ENCODE measurements at places on chromosomes 5 and 9.
A peak's percentile ranks its signal among the peaks of the same experiment; 100 is the strongest.

DNA sequence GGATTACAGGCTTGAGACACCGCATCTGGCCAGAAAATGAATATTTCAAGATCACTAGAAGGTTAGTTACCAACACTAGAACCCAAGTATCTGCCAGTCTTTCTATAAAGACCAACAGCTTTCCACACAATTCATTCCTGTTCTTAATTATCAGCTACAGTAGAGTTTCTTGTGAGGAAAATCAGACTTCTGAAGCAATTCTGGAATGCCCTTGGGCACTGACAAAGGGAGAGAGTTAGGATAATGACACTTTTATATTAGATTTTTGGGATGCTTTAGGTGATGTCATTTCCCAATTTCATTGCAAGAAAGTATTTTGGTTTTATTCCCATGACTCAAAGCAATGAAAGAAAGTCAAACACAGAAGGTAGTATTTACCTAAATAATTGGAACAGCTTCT is 497.0 kb upstream of the TUSC1 start:
- DNase-seq, result no peak

GRCh38 chr5:74056789-74057164 is 430.8 kb downstream of the ARHGEF28 start:
- no peak for DNase-seq

- no peak for DNase-seq
Observed at GRCh38 chr5:68657055-68657961, 436.5 kb upstream of the SLC30A5 start.

DNA sequence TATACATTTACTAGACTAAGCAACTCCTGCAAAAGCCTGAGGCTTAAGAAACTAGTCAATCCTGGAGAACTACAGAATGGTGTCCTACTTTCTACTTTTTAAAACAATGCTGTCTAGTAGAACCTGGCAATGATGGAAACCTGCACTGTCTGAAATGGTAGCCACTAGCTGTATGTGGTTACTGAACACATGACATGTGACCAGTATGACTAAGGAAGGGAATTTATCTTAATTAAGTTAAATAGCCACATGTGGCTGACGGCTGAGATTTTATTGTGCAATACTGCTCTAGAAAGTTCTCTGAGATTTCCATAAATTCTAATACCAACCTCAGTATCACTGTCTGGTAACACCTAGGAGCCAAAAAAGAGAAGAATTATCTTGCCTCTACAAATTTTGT is 44.9 kb upstream of the RAPGEF6 start:
- no peak for DNase-seq

- no peak for DNase-seq
Observed at GRCh38 chr9:79657891-79658290, 86.1 kb downstream of the TLE4 start.

GRCh38 chr5:115961381-115962238 is 665 bp upstream of the LVRN start:
- DNase-seq, result no peak

- no peak for DNase-seq
Observed at GRCh38 chr5:137035480-137035878, 463.6 kb downstream of the SPOCK1 start.

GRCh38 chr5:2068531-2068930 is 185.8 kb upstream of the IRX4 start:
- DNase-seq, result no peak

- peak; percentile 93 for DNase-seq
Observed at GRCh38 chr5:31809050-31809870, 170.3 kb downstream of the PDZD2 start.

GRCh38 chr5:108730617-108731340 is 16.9 kb upstream of the FER start:
- no peak for DNase-seq

DNA sequence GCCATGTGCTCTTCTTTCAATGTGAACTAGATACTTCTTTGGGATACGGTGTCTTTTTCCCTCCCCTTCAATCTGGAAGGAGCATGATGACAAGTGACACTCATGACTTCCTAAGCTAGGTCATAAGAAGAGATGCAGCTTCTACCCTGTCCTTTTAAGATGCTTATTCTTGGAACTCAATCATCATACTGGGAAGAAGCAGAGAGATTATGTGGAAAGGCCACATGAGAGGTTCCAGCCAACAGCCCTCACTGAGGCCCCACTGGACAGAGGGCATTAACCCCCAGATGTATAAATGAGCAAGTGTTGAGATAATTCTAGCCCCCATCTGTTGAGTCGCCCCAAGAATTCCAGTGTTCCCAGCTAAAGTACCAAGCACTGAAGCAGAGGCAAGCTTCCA is 29.3 kb upstream of the HTR4 start:
- DNase-seq, result no peak

- DNase-seq, result no peak
Observed at GRCh38 chr9:127175319-127175715, 52.9 kb upstream of the ANGPTL2 start.

GRCh38 chr5:73950441-73950873 is 324.5 kb downstream of the ARHGEF28 start:
- DNase-seq, result no peak

- DNase-seq, result no peak
Observed at GRCh38 chr5:54563083-54563761, 45.7 kb downstream of the SNX18 start.

- DNase-seq, result no peak
Observed at GRCh38 chr9:21551401-21551800, 69.3 kb upstream of the IFNE start.

DNA sequence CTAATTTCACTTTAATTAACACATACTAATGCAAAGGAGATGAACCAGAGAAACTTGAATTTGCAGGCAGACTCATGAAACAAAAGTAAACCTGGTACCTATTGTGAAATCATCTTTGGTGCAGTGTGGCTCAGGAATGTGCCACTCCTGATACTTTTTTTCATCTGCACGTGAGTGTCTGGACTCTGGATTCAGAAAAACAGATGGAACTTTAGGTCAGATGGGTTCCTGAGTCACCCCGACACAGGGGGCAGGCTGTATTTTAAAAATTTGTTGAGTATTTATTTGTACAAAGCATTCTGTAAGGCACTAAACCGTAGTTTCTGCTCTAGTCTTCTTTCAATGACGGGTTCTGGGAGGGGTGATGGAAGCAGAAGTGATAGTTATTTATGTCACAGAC is 52.2 kb upstream of the TUT7 start:
- DNase-seq, result no peak

GRCh38 chr9:114244570-114244969 is 78.3 kb upstream of the ORM1 start:
- no peak for DNase-seq

GRCh38 chr5:3199962-3200755 is 395.5 kb upstream of the IRX1 start:
- DNase-seq, result no peak

DNA sequence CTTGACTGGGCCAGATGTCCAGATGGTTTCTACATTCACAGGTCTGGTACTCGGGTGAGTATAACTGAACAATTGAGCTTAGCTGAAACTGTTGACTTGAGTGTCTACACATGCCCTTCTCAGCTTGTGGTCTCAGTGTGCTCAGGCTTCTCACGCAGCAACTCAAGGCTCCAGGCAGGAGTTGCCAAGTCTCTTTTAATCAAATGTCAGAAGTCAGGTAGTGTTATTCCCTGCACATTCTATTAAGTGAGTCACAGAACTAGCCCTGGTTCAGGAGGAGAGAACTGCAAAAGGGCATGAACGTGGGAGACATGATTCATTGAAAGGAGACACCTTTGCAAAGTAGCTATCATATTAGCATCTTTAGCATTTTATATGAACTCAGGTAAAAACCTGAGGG is 199.3 kb upstream of the ACTBL2 start:
- peak; percentile 50 for DNase-seq

- DNase-seq, result no peak
Observed at GRCh38 chr5:141713616-141714309, 31.7 kb upstream of the ARAP3 start.

- DNase-seq, result no peak
Observed at GRCh38 chr9:135255841-135256580, 168.5 kb downstream of the OLFM1 start.

DNA sequence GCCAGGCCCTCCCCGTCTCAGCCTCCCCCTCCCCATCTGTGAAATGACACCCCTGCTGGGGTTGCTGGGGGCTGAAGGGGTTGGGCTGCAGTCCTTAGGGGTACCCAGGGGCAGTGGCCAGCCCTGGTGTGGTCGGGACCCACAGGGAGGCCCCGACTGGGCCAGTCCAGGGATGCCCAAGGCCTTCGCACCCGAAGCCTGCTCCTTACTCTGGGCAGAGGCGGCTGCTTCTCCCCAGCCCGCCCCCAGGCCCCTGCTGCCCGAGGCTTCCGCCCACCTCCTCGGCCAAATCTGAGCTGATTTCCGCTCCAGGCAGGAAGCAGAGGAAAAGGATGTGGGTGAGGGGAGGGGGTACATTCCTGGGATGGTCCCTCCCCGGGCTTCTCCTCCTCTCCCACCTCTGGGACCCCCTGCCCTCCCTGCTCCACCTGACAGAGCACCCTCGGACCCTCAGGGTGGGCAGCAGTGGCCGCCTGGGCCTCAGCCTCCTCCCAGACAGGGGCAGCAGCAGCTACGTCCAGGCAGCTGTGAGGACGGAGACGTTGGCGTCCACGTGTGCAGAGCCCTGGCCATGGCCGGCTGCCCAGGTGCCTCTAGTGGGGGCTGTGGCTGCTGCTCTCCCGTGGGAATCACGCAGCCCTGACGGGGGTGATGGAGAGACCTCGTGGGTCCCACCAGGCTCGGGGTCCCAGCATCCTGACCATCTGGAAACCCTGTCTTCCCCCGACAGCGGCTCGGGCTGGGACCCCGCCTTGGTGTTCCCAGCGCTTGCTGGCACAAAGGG is 4.2 kb upstream of the NRARP start:
- no peak for DNase-seq

GRCh38 chr5:57717555-57717954 is 234.9 kb upstream of the ACTBL2 start:
- DNase-seq, result no peak
